Common myeloid progenitor, CD34-positive (primary cell): ENCODE measurements at places on chromosomes 12 and 14.

DNA sequence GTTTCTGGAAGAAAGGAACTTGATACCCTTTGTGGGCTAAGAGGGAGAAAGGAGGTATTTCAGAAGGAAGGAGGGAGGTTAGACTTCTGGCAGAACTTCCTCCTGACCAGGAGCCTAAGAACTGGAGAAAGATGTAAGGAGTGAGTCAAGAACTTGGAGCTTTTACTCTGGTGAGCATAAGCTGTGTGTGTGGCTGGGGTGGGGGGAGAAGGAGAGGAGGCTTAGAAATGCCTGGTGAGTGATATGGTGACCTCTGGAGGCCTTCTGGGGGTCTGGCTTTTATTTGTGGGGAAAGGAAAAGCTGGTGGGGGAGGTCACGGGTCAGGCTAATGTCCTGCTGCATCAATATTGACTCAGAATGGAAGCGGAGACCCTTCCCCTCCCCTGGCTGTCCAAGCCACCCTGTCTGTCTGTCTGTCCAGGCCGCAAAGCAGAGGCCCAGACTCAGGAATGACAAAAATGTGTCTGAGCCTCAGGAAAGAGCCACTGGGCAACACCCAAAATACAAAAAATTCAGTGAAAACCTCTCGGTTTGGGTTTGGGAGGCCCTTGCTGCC is 4.8 kb downstream of the LRP1 start:
- DNase-seq = no peak

GRCh38 chr12:89345830-89346740 is 6.2 kb downstream of the DUSP6 start:
- peak; percentile 99 for DNase-seq

DNA sequence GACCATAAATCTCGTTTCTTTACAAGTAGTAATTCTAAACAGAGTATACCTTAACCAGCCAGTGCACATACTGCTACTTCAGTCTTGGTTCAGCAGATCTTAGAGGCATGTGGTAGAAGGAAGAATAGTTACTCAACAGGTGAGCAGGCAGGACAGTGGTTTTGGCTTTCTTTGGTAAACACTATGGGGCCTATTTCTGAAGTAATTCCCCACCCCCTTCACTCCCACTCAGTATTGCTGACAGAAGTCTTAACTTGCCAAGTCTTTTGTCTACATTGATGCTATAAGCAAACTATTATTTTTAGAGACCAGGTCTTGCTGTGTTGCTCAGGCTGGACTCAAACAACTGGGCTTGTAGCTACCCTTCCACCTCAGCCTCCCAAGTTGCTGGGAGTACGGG is 68.5 kb downstream of the FBXO34 start:
- no peak for DNase-seq

GRCh38 chr14:63877550-63877939 is 24.7 kb downstream of the SYNE2 start:
- no peak for DNase-seq

GRCh38 chr12:53930591-53931255 is 7.9 kb upstream of the HOXC13 start:
- no peak for DNase-seq

DNA sequence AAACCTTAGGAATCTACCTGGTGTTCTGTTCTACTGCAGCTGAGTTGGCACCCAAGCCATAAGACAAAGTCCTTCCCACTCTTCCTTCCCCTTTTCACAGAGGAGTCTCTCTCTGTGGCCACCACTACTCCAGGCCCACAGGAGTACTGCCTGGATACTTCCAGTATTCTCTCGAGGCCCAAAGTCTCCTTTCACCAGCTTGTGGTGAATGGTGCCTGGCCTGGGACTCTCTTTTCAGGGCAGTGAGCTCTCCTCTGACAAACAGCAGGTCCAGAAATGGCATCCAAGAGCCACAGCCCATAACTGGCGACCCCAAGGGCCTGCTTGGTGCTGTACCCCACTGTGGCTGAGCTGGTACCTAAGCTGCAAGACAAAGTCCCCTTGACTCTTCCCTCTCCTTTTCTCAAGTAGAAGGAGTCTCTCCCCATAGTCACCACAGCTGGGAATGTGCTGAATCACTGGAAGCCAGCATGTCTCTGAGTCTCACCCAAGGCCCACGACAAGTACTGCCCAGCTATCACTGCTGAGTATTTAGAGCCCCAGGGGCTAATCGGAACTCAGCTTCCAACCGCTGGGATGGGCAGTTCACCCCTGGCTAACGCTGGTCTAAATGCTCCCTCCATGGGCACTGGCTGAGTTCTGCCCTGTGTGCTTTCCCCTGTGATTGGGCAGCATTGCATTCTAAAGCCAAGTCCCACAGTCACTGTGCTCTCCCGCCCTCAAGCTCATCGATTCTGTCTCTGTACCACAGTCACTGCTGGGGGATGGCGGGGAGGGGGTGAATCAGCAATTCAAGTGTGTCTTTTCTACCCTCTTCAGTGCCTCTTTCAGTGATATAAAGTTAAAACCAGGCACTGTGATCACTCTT is 6.1 kb downstream of the A2ML1 start:
- no peak for DNase-seq

DNA sequence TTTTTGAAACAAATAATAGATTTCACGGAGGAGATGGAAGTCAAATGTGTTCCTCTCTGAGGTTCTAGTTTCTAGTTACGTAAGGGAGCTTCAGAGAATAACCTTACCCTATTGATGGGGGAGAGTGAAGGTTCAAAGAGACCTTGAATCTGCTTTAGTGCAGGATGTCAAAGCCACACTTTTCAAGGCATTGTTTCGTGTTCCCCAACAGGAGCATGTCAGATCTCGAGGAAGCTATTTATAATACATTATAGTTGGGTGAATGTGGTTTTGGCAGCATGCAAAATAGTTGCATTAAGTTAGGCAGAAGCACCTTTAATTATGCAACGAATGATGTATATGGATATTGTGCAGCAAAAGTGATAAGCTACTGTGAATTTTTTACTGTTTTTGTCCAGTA is 614.9 kb downstream of the SLC16A7 start:
- DNase-seq = no peak

DNA sequence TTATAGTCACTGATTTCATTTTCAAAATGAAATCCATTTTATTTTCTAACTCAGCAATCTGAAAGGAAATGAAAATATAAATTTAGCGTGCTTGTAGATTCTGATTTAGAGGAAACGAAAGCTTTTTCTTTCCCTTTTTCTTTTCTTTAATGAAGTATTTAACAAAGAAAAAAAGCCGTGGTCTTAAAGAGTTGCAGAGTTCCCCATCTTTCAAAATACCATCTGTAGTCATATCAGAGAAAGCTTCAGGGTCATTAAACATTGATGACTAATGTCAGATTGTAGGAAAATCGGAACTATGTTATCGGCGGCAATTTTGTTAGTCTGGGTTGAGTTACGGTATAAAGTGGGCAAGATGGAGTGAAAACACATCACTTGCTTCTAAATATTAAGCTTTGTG is 32.3 kb downstream of the DRAM1 start:
- no peak for DNase-seq

- no peak for DNase-seq
These were observed 24.3 kb downstream of the C12orf76 start for GRCh38 chr12:110024051-110024450.

- no peak for DNase-seq
These were observed 30.3 kb downstream of the WBP11 start for GRCh38 chr12:14772946-14773345.

DNA sequence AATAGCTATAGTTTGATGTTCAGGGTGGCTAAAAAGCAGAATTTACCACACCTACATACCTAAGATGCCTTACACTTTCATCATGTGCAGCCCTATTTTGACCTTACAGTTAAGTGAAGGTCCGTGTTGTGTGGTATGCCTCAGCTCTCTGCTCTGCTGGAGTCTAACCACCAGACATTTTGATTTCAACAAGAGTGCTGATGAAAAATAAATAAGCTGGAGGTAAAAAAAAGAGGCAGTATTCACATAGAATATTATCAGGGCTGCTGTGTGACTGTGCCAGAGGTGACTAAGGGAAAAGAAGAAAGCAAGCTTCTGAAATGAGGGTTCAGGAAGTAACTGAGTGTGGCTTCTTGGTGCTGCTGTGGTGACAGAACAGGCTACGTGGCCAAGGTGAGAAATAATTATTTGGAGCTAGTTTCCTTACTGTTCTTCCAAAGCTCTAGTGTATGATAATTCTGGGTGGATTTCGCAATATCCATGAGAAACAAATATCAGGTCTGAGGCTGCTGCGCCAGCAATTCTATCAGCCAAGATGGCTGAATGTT is 188.8 kb downstream of the STXBP6 start:
- peak; percentile 73 for DNase-seq

GRCh38 chr14:41868396-41868795 is 261.7 kb downstream of the LRFN5 start:
- no peak for DNase-seq

DNA sequence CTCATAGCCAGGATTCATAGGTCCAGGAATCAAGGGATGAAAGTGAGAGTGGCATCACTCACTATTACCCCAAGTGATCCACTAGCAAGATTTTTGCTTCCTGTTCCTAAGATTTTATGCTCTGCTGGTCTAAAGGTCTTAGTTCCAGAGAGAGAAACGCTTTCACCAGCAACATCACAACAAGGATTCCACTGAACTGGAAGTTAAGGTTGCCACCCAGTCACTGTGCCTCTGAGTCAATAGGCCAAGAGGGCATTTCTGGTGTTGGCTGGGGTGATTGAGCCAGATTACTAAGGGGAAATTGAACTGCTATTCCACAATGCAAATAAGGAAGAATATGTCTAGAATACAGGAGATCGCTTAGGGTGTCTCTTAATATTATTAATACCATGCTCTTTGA is 142.5 kb upstream of the ARID2 start:
- no peak for DNase-seq

DNA sequence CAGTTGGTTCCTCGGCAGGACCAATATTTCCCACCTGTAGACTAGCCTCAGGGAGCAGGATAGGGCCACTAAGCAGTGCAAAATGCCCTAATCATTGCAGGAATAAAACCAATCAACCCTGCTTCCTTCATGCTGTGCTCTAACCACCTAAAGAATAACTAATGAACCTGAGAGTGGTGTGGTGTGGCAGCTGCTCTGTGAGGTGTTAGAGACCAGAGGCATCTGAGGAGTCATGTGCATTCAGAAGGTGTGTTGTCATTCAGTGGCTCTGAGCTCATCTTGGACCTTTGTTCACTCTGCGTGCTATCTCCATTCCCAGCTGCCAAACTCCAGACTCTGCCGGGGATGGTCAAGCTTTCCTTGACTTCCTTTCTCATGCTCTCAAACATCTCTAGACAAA is 136.7 kb upstream of the EGLN3 start:
- no peak for DNase-seq

DNA sequence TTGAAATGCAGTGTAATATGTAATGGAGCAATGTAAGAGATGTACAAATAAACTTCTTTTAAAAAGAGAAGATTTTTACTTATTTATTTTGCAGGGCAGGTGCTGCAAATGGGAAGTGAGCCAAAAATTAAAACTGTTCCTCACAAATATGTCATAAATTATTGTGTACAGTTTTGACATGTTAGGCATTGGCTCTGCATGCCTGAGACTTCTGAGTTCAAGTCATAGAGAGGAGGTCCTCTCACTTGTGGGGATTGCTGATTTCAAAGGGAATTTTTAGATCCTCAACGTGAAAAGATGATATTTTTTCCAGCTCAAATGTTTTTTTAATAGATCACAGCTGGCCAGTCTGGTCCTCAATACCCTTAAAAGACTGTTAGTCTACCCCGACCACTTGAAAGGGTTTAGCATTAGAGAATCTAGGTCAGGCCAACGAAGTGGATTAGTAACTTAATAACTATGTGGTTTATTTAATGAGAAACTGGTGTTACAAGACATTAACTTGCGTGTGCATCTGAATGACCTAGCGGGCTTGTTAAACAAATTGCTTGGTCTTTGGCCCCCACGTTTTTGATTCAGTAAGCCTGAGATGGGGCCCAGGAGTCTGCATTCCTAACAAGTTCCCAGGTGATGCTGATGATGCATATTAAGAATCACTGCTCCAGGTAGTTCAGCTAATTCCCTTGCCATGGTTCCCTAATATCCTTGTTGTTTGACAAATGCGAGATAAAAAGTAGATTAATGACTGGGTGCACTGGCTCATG is 30.9 kb upstream of the WDR89 start:
- no peak for DNase-seq

- DNase-seq = peak; percentile 31
These were observed 33.6 kb upstream of the CRY1 start for GRCh38 chr12:107126796-107127481.

DNA sequence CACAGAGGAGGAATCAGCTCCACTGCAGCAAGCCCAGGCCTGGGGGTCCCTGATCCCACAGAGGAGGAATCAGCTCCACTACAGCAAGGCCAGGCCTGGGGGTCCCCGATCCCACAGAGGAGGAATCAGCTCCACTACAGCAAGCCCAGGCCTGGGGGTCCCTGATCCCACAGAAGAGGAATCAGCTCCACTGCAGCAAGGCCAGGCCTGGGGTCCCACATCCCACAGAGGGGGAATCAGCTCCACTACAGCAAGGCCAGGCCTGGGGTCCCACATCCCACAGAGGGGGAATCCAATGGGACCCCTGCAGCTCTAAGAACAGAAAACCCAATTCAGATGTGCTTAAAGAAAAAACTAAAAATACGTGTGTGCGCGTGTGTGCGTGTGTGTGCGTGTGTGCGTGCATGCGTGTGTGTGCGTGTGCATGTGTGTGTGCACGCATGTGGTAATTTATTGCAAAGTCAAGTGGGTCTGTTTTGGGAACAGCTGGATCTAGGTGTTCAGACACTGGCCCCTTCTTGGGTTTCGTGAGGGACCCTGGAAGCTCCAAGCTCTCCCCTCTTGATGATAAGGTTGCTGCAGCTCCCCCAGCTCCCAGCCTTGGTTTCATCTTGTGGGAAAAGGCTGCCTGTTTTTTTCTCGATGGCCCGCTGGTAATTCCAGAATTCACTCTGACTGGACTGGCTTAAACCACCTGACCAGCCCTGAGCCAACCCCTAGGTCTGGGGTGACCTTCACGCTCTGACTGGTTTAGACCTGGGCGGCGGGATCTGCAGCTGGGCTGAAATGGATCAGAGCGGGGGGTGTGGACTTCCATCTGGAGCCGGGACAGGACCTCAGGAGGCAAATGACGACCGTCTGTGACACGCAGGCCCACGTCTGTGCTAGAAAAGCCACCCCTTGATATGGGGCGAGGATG is 47.1 kb downstream of the GALNT9 start:
- DNase-seq = no peak

- DNase-seq = no peak
These were observed 21.9 kb upstream of the SERPINA12 start for GRCh38 chr14:94531187-94531586.
